ENCODE measurements at places on chromosomes 13 and 19.

- DNase-seq: no peak
These were observed 727.7 kb downstream of the UQCRFS1 start for GRCh38 chr19:28485292-28485691.

- no peak for DNase-seq
These were observed 38.7 kb downstream of the IGFL2 start for GRCh38 chr19:46186717-46187101.

DNA sequence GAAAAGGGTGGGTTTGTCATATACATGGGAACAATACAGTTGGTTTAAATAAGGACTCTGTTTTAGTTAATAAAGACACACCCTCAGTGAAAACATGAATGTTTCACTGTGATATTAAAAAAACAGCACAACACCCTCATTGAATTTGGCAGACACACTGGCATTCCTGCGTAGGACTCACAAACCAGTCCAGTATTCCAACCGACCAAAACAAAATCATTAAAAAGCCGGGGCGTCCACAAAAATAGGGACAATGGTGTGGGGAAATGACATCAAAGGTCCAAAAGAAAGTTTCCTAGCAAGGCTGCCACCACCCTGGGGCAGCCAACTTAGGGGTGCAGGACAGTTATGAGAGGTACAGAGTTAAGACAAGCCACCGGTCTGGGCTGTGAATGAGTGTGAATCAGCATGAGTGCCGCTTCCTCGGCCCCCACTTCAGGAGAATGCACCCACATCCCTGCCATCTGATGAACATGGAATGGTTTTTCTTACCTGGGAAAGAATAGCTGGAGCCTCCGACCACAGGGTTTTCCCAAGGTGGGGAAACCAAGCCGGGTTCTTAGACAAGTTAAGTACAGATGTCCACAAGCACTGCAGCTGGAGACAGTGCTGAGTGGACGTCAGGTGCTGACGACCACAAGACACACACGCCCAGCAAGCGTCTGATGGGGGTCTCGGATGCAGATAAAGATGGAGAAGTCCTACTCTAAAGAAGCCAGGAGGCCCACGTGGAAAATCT lies 73.3 kb downstream of the KLF2 start:
- DNase-seq: no peak

DNA sequence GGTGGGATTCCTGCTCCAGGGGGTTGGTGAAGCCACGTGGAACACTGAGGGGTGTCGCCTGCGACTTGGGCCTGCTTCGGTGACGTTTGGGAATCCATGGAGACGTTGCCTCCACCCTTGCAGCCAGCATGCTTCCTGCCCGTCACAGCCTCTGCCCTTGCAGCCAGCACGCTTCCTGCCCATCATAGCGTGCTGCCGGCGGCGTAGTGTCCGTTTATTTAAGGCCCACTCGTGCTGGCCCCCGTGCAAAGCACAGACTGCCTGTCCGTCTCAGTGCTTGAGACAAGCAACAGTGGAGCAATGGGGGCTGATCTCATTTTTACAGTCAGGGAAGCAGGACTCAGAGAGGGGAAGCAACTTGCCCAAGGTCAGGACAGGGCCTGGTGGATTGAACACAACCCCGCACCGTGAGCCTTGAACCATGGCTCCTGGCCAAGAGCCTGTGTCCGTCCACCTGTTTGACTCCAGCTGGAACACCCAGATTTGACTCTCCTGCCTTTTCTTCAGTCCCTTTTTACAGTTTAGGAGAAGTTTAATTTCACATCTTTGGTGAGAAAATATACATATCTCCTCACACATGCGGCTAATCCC lies 149.6 kb downstream of the TEX29 start:
- no peak for DNase-seq

DNA sequence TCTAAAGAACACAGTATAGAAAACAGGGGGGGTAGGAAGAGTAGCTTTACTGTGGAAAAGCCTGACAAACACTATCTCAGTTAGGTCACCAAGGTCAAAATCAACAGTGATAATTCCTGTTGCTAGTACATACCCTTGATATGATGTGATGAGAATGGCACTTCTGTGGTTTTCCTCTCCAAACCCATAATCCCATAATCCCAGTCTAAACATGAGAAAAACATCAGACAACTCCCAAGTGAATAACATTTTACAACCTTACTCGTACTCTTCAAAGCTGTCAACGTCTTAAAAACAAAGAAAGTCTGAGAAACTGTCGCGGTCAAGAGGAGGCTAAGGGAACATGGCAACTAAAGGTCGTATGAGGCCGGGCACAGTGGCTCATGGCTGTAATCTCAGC lies 137.6 kb downstream of the FOXO1 start:
- no peak for DNase-seq

GRCh38 chr13:51581148-51581820 lies 3.0 kb upstream of the WDFY2 start:
- no peak for DNase-seq

All from left cardiac atrium (tissue), 4 donors.